ENCODE measurements at places on chromosomes 11 and 22. TPM values are rescaled to one million over a fixed set of nuclear protein-coding genes. Genes with fewer than 3 reads are reported as not detected.

The EFCAB6 gene
- 0.29 TPM for total RNA-seq

The TSKU gene
- 3.9 TPM for total RNA-seq

The SEPTIN3 gene
- total RNA-seq = 2.8 TPM

The SEPTIN5 gene
- 0.43 TPM for total RNA-seq

The SULT4A1 gene
- not detected for total RNA-seq

The ELF5 gene
- not detected for total RNA-seq

The APOL4 gene
- total RNA-seq = 0.67 TPM

The H19 gene
- total RNA-seq = not detected

The PTGDR2 gene
- 0.36 TPM for total RNA-seq

The DNAJB7 gene
- not detected for total RNA-seq

The TMPRSS4 gene
- total RNA-seq = not detected

The ZBTB16 gene
- total RNA-seq = 9.7 TPM

The POU2F3 gene
- not detected for total RNA-seq

The MUC2 gene
- total RNA-seq = not detected

The AQP11 gene
- 0.48 TPM for total RNA-seq

The ISX gene
- total RNA-seq = not detected

The MS4A15 gene
- not detected for total RNA-seq

The DEAF1 gene
- 50.5 TPM for total RNA-seq

The OR56A1 gene
- total RNA-seq = not detected

All from activated CD4-positive, alpha-beta memory T cell treated with anti-CD3 and anti-CD28 coated beads for 36 hours (primary cell).